ENCODE measurements at places on chromosomes 16 and 17.

DNA sequence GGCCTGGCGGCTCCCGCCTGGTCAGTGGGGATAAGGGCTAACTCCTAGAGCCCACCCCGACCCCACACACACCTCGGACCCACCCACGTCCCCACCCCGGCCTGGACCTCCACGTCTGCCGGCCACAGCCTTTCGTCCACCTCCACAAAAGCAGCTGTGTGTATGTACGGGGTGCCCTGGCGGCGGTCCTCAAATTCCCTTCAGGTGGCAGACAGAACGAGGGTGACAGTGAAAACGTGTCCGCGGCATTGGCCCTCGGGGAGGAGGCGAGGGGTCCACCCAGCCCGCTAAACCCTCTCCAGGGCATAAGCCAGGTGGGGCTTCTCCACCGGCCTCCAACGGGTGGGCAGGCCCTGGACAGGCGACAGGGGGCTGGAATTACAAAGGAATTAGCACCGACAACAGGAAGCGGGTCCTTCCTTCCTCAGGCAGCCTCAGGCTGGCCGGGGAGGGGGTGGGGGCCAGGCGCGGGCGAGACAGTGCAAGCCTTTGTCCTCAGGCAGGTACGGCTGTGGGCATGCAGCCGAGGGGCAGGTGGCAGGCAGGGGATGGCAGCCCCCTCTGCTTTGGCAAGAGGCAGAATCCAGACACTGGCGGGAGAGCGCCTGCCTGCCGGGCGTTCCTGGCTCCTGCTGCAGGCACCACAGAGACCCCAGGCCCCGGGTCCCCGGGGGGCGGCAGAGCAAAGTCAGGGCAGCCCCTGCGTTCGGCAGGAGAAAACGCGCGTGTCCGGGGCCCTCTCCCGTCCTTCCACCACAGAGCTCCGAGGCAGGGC, 12.3 kb upstream of the PITPNA start:
- DNase-seq: no peak

GRCh38 chr17:7841396-7841914, 7.4 kb downstream of the KDM6B start:
- no peak for DNase-seq

GRCh38 chr17:61065263-61065773, 334.3 kb upstream of the TBX2 start:
- no peak for DNase-seq

DNA sequence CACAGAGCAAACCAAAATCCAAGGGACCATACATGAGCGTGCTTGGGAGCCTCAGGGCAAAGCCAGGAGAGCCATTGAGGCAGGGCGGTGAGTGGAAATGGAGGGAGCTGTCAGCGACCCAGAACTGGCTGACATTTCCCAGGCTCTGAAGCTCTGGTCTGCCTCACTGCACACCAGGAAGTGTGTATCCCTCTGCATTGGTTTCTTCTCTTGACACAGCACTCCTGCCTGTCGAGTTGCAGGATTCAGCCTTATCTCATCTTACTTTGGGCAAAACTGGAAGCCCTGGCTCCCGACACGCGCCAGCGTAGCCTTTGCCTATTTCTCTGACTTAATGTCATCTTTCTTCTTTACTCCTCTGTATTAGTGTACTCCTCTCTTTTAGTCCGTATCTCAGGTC, 144.7 kb upstream of the HS3ST3A1 start:
- no peak for DNase-seq

GRCh38 chr16:54588026-54588425, 301.4 kb upstream of the IRX3 start:
- DNase-seq: no peak

DNA sequence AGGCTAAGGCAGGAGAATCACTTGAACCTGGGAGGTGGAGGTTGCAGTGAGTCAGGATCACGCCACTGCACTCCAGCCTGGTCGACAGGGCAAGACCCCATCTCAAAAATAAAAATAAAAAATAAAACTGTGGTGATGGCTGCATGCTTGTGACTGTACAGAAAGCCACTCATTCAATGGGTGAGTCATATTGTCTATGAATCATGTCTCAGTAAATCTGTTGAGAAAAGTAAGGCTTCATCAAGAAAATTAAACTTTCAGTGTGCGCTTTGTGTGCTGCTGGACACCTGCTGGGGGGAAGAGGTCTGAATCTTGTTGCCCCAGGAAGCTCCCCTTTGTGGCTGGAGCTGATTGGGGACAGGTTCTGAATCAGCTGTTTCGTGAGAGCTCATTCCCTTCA, 11.3 kb downstream of the NUBP1 start:
- no peak for DNase-seq

- DNase-seq: no peak
Observed at GRCh38 chr17:69749911-69750310, 325.1 kb upstream of the KCNJ16 start.

DNA sequence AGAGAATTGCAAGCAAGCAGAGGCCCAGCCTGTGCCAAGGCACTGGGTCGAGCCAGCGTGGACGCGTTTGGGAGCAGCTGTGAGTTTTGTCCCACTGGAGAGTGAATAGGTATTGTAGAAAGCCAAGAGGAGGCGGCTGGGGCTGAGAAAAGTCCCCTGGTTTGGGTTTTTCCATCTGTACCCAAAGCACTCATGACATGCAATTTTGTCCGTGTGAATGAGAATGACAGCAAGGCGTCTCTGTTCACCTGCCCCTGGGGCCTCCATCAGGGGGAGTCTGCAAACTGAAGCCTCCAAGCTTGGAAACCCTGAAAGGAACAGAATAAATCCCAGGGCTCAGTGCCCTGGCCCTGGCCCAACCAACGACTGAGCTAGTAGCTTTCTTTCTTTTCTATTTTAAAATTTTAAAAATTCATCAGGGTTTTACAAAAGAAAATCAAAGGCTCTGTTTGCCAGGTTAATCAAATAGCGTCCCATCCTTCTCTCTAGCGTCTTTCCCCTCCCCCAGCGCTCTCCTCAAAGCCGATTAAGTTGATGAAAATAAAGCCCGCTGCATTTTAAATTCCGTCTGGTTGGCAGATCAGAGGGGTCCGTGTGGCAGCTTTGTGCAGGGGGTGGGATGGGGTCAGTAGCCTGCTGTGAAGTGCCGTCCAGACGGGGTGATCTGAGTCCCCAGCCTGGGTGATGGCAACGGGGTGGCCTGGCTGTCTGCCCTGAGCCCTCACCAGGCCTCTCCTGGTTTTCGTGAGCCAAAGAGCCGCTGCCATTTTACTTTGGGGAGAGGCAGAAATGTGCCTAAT, 171.0 kb downstream of the KATNIP start:
- DNase-seq: no peak
